ENCODE measurements at places on chromosomes 3 and 15.

DNA sequence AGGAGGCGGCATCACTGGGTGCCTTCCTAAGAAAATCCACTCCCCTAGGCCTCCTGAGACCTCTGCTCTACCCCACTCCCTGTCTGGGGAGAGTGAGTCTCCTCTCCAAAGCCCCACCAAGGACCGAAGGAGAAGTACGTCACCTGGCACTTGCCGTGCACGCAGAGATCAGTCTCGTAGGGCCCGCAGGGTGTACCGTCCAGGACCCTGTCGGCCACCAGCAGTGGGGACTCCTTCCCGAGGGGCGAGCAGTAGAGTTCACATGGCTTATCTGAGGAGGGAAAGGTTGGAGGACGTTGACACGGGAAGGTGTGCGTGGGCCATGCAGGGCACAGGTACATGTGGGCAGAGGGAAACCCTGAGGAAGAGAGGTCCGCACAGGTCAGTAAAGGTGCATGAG, 232.9 kb downstream of the ADAMTS17 start:
- DNase-seq, result no peak

- DNase-seq, result no peak
Observed at GRCh38 chr3:150399060-150399459, 9.0 kb upstream of the TSC22D2 start.

GRCh38 chr3:141939759-141940158, 63.3 kb downstream of the ATP1B3 start:
- no peak for DNase-seq

DNA sequence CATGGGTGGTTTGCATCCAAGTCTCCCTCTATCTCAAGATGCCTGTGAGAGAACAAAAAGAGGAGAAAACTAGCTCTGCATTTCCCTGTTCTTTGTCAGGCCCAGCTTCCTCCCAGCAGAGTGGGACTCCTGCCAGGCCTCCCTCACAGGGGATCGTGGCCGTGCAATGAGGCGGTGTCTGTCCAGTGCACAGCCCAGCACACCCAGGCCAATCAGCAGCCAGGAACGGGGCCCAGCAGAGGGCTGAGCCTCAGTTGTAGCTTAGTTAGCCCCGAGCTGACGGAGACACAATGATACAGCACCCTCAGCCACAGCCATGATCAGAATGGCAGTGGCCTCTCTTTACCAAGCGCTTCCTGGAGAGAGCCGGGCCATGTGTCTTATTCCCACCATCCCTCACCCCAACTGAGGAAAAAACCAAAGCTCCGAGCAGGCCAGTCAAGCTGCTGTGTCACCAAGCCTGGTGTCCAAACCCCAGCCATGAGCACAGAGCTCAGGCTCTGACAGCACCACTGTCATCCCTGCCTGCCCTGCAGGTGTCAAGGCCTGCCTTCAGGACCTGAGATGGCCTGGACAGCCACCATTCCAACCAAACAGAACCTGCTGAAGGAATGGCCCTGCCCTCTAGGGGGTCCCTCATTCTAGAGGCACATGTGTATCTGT, 71.1 kb downstream of the DNAJB8 start:
- DNase-seq, result no peak

- no peak for DNase-seq
Observed at GRCh38 chr3:187949093-187949820, 204.0 kb upstream of the BCL6 start.

DNA sequence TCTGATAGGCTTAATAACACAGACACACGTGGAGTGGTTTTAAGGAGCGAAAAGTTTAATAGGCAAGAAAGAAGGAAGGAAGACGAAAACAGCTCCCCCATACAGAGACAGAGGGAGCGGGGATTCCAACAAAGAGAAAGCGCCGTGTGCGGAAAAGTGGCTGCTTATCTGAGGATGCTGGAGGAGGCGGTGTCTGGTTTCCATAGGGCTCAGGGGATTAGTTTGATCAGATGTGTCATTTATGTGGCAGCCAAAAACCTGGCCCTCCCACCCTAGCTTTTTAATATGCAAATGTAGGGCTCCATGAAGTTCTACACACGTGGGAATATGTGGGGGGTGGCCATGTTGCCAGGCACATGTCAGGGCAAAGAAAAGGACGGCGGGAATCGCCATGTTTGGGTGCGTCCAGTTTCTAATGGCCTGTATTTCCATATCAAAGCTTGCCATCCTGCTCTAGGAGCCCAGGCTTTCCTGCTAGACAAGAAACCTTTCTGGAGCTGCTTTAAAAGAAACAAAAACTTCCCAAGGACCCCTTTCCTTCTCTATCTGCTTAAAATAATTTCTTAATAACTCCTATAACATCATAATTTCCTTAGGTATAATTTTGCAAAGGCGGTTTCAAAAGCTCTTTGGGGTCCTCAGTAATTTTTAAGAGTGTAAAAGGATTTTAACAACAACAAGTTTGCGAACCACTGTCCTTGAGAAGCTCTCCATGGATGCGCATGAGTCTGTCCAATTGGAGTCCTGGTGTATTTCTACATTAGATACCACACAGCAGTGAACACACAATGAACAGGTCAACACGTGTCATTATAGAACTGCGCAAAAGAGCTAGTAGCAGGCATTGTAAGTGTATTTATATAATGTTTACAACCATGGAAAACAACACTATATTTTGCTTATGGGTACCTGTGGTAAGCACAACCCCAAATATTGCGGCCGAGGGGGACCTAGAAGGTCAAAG, 622 bp upstream of the ZNF589 start:
- DNase-seq, result no peak
